Globus pallidus (tissue), 1 donor: ENCODE measurements at places on chromosomes 2 and 18.

DNA sequence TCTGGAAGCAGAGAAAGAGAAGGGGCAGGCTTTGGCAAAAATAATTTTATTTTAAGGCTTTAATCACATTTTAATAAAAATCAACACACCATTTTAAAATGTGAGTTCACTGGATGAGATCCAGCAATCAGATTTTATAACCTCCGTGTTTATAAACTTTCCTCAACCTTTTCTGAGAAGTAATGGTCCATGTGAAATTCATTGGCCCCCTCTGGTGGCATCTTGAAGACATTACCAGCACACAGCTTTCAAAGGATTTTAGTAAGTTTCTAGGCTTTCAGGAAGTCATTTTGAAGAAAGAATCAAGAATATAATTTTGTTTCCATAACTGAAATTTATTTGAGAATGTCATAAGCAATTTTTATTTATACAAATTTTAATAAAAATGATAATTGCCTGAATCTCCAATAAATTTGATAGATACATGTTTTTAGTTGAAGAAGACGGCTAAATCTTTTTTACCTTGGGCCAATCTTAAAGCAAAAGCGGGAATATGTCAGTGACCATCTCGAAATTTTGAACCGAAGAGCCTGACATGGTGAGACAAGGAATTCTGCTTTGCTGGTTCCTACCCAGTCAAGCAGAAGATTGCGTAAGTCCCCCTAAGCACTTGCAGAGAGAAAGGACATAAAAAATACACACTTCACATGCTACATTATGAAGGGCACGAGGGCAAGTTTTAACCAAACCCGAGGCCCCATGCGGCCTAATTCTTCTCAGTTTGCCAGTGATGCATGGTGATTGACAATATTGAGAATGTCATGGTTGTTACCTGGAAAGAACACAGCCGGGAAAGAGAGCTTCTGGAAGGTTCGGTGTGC lies 128.4 kb upstream of the CBLN2 start:
- peak; percentile 28 for DNase-seq

DNA sequence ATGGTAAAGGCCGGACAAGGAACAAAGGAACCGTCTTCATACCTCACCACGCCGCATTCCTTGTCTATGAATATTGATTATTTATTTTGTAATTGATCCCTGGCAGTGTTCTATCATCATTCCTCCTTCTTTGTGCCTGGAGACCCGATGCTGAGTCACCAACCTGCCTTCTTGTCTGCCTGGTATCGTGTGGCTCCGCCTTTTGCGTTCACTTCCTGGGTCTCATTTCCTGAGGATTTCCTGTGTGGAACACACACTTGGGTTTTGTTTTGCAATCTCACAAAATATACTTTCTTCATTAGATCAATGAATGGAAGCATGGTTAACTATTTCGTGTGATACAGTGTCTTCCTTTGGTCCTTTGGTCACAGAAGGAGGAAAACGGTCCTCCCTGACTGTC lies 95.5 kb upstream of the SNTG2 start:
- DNase-seq = no peak

DNA sequence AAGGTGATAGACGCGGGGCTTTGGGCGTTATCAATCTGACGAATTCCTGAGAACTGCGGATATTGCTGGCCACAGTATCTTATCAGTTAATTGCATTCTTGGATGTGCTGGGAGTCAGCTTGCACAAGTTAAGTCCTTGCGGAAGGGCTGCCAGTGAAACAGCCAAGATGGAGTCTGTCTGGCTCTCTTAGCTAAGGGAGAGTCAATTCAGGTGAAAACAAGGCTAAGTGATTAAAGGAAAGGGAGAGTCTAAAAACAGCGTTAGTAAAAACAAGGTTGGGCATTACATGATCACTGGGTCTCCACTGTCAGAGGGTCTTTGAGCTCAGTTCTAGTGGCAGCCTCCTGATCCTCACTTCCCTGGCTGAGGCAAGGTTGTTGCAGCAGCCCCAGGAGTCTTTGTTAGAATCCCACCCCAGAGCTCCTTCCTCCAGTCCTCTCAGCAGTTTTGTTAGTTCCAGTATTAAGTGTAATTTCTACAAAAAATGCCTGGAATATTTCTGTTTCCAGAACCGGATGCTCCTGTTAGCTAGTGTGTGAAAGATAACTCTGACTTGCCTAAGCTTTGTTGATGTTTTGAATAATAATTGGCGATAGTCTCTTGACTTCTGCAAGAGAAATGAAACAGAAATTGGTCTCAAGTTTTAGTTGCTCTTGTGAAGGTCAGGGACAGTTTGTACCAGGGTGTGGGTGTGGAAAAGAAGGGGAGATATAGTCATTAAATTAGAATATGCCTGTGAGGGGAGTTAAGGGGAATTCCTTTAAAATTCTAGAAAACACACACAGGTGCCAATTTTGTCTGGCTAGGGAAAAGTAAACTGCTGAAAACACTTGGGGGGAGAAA lies 10.6 kb downstream of the CFLAR start:
- DNase-seq = no peak

GRCh38 chr2:240645346-240645745 lies 20.1 kb downstream of the GPR35 start:
- no peak for DNase-seq
